ENCODE measurements at places on chromosomes 16 and 17. TPM values are rescaled to one million over a fixed set of nuclear protein-coding genes. Genes with fewer than 3 reads are reported as not detected.

DNA sequence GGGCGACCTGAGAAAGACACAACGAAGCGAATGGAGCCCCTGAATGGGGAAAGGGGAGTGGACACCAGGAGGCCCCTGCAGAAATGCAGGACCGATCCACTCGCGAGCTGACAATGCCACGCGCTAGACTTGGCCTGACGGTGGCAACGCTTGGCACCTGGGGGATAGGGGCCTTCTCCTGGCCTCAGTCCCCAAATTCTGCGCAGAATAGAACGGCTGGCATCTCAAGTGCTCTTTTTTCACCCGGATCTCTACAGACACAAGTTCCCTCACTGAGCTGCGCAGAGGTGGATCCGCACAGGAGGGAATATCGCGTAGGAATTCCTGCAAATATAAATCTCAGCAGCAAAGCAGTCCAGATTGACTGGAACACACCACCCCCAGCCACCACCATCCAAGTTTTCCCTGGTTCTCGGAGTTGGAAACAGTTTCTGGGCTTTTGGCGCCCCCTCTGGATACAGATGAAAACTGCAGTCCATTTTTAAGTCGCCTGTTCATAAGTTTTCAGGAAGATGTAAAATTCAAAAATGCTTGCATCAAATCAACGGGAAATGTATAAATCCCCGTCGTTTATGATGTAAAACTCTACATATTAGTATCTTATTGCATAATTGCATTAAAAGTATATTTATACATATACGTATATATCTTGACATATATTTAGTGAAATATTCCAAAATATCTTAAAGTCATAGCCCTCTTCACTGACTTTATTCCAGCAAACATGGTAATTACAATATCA is 2.3 kb upstream of the SOX9 start:
- DNase-seq, result peak; percentile 58

GRCh38 chr16:87791295-87792204 is 25.8 kb upstream of the KLHDC4 start:
- DNase-seq, result no peak

GRCh38 chr17:28904800-28905199 is 1.9 kb upstream of the DHRS13 start:
- no peak for DNase-seq

SLC16A6 gene
- not detected for total RNA-seq

DNA sequence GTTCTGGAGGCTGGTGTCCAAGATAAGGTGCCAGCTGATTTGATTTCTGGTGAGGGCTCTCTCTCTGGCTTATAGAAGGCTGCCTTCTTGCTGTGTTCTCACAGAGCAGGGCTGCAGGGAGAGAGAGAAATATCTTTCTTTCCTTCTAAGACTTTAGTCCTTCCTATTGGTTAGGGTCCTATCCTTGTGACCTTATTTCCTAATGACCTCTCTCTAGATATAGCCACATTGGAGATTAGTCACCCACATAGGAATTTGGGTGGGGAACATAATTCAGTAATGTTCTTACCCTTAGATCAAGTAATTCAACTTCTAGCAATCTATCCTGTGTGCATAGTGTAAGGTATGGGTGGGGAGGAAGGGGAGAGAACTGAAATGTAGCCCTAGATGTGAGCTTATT is 18.0 kb upstream of the ABCA5 start:
- DNase-seq, result no peak

WDR81 gene
- total RNA-seq, result 7.6 TPM

DNA sequence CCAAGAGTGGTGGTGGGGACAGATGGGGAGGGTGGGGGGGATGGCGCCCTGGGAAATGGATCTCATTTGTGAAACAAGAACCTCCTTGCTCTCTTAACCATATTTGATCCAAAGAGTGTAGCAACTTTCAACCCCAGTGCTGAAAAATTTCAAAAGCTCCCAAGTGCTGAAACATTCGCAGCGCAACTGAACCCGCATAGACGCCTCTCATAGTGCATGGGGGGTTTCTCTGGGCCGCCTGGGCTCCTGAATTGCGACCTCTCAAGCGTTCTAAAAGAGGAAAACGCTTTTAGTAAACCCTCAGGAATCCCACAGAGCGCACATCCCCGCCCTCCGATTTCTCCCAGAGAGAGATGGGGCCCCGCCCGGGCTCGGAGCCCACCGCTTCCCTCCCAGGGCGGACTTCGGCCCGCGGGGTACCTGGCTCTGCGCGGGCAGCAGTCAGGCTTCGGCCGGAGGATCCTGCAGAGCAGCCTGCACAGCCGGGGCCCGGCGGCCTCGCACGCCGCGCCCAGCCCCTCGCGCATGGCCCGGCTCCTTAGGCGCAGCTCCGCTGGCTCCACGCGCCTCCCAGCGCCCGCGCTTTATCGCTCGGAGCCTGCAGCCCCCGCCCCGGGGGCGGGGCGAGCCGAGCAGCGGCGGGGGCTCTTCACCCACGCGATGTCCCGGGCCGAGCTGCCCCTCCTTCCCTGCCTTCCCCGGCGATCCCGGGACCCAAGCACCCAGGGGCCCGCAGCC is 7.0 kb downstream of the NOS2 start:
- peak; percentile 64 for DNase-seq

MPP2 gene
- total RNA-seq, result 17.1 TPM

USP43 gene
- total RNA-seq, result 0.12 TPM

- DNase-seq, result no peak
These were observed 2.2 kb upstream of the C17orf58 start for GRCh38 chr17:67998466-67998865.

DNA sequence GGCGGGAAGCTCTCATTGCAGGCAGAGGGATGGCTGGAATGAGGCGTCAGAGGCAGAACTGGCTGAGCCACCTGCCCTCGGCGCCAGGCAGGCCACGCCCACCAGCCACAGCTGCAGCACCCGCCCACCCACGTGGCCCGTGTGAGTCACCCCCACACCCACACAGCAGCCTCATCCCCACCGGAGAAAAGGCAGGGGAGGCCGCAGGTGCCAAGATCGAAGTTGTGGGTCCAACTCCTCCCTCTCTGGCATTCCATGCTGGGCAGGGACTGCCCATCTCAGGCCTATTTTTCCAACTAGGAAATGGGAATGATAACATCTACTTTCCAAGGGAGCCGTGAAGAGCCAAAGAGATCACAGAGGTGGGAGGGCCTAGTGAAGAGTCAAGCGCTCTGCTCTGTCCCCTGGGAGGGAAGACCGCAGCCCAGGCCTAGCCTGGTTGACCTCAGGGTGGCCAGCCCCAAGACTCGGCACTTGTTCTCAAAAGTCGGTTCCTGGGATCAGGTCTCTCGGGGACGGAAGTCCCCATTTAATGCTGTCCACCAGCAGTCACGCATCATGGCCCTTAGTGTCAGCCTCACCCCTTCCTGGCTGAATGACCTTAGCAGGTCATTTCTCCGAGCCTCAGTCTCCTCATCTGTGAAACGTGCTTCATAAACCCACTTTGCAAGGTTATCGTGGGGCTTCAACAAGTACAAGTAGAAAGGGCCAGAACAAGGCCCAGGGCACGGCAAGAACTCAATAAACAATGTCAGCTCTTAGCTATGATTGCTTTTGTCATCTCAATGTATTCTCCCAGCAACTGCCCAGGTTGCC is at the start of gene TRPV3:
Gene TRPV3 (minus strand): TSS at position 45 of the 816 bp plus-strand sequence. CDS start 2,962 bp downstream, outside the sequence.
- no peak for DNase-seq

GRCh38 chr17:18028952-18029540 is 9.9 kb downstream of the ATPAF2 start:
- DNase-seq, result no peak

DNA sequence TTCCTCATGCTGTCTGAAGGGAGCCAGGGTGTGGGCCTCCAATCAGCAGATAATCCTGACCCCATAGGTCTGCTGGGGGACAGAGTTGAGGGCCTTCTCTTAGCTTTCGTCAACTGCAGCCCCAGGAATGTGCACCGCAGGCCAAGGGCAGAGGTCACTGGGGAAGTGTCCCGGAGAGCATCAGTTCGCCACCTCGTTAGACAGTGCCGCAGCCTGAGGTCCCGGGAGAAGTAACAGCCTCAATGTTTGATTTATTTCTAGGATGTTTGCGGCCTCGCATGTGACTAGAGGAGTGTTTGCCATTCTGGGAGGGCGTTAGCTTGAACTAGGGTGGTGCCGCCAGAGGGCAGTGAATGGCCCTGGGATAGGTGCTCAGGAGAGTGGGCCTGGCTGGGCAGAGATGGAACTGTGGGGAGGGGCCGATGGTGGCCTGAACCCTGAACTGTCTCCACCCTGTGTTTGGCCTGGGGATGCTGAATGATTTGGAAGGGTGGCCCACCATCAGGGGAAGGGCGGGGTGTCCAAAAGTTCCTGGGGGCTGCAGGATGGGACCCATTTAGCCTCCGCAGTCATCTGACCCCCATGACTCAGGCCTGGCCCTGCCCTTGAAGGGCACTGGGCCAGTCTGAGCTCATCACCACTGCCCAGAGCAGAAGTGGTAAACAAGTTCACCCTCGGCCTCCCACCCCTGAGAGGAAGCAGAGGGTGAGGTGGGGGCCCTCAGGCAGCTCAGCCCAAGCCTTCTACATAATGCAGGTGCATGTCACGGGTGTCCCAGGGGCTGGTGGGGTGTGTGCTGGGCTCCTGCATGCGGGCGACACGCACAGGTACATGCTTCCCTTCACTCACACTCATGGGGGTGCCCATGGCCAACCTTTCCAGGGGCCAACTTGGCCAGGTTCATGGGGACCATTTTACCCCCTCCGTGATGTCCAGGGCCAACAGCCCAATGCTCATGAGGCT is 12.4 kb upstream of the TAC4 start:
- no peak for DNase-seq

DNA sequence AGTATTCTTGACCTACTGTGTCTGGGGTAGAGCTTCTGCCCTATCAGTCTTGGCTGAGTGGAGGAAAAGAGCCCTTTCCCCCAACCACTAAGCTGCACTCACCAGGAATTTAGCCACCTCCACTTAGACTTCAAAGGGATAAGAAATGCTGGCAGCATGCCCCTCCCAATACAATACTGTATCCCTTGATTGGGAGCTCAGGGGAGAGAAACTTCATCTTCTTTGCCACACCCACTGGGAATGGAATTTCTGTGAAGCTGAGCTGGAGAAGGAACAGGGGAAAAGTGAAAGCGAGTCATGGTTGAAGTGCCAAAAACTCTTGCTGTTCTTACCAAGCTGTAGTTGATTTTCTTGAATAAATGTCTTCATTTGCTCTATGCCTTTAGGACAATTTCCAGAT is 68.8 kb downstream of the CEP112 start:
- DNase-seq, result no peak

GRCh38 chr16:81096715-81097208 is 567 bp upstream of the GCSH start:
- no peak for DNase-seq

DNA sequence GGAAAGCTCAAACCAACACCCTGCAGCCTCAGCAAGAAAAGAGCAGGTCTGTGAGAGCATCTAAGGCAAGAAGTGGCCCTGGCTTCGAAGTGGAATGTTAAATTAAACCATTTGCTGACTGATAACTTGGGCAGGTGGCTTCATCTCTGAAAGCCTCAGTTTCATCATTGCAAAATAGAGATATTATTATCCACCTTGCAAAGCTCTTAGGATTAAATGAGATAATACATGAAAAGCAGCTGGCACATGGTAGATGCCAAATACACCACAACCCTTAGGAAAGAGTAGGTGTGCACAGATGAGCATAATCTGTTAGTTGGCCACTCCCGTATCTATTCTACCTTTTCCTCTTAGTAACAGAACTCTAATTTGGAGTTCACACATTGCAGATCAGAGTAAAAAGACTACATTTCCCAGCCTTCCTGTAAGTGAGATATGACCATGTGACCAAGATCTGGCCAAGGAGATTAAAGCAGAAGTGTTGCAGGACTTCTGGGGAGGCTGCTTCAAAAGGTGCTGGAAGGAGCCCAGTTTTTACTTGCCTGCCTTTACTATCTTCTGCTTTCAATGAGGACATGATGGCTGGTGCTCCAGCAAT is 288.7 kb downstream of the SOX9 start:
- DNase-seq, result no peak

KCNAB3 gene
- total RNA-seq, result 0.52 TPM

Data from left ventricle myocardium superior (tissue), 1 donor.